ENCODE measurements at places on chromosomes 3 and 15.
A peak's percentile ranks its signal among the peaks of the same experiment; 100 is the strongest.

DNA sequence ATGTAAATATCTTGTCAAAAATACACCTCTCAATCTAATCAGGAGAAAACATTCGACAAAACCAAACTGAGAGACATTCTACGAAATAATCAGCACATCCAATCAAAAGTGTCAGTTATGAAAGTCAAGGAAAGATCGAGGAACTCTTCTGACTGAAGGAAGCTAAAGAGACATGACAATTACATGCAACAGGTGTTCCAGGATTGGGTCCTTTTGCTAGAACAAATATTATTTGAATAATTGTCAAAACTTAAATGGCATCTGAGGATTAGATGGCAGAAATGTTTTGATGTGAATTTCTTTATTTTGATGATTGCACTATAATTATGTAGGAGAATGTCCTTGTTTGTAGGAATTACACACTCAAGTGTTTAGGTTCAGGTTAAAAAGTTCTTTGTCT lies 124.1 kb upstream of the HES1 start:
- no peak for DNase-seq

DNA sequence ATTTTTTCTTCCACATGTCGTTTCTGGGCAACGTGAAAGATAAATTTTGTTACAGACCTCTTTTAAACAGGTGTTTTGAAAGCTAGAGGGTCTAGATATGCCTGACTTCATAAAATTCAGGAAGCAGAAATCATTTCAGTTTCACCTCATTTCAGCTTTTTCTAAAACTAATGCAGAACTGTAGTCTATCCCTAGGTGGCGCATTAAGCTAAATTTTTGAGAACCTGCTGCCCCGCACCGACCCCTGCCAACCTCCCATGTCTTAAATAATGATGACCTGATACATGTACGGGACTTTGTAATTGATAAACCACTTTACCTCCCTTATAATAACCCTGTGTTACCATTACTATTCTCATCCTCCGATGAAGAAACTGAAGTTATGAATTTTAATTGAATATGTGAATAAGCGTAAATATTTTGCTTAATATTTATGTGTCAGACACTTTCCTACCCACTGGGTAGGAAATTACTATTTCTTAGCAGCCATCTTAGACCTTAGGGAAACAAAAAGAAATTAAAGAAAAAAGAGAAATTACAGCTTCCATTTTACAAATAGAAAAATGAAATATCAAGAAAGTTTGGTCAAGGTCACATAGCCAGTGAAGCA lies 78.7 kb upstream of the GCNT3 start:
- DNase-seq = peak; percentile 47

GRCh38 chr3:187403768-187404288 lies 35.6 kb downstream of the RTP4 start:
- no peak for DNase-seq

DNA sequence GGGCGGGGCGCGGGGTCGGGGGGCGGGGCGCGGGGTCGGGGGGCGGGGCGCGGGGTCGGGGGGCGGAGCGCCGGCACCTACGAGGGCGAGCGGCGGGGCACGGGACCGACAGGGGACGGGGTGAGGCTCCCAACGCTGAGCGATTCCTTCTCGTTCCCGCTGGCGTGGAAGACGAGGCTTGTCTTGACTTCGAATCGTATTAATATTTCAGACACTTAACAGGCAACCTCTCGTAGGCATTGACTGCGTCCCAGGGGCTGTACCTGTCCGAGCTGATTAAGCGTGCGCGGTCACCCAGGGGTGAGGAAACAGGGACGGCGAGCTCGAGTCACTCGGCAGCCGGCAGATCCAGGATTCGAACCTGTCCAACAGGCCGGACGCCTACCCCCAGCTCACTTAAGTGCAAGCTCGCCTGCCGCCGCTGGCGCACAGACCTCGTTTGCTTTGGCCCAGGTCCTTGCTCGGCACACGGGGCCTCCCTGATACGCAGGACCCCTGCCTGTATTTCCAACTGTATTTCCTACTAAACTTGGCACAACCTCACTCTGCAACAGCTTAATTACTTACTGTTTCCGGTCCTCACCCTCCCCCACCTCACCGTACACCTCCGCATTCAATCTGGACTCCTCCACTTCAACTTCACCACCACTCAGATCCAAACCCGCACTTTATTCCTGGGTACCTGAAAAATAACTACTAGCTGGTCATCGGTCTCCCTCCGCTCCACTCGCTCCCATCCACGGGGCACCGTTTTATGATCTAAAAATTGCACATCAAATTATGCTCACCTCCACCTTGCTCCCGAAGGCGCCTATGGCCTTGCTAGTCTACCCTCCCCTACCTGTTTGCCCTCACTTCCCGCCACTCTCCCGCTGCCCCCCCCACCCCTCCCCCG lies 722 bp upstream of the ZXDC start:
- peak; percentile 93 for DNase-seq

DNA sequence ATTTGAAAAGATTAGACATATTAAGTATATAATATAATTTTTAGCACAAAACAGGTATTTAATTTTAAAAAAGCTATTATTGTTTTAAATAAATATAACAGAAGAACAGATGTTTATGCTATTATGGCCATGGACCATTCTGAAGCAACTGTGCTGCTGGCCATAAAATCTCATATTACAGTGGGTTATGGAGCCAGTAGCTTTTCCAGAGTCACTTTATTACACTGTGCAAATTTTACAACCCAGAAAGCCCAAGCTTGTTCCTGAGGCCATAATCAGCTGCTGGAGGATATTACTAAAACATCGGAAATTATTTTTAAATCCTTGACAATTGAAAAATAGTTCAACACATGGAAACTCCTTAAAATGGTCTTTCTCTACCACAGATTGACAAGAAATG lies 557.3 kb upstream of the KCNMB2 start:
- DNase-seq = no peak

- no peak for DNase-seq
Measured at GRCh38 chr3:53023072-53023823, 22.6 kb downstream of the SFMBT1 start.

DNA sequence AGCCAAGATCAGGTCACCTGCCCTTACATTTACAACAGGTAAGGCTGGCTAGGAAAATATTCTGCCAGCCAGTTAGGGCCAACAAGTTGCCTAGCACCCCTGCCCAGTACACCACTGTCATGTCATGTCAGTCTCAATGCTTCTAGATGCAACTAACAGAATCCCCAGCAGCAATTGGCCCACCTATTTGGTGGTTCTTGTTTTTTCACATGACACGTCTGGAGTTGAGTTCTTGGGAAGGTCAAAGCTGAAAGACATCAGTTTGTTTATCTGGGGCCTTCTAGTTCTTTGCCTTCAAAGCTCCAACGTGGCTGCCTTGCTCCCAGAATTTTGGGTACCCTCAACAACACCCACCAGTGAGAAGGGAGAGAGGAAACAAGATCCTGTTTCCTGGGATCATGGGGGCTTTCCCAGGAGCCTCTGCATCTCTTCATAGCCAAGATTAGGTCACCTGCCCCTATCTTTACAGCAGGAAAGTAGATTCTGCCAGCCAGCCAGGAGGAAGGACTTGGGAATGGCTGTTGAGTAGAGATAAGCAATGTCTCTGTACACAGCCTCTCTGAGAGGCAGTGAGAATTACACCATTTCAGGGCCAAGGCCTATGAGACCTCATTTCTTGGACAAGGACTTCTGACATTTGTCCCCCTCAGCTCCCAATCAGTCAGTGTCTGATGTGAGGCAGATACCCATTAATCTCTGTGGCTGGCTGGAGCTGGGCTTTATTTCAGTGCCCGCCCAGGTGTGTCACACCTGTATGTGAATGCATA lies 8.6 kb downstream of the GPX1 start:
- no peak for DNase-seq

DNA sequence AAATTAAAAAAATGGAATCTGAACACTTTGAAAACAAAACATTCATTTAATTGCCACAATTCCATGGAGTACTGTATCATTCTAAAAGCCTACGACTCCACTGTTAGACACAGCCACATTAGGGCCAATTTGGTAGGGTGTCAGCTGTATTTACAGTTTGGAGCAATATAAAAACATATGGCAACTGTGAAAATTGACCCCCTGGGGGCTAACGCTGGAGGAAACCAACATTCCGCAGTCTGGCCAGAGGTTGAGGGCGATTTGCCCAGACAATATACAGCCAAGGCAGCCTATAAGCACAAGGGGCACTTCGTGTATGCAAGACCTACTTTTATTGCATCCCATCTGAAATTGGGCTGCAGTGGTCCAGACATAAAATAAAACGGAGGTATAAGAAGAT lies 476.5 kb upstream of the WNT5A start:
- no peak for DNase-seq

GRCh38 chr15:78139578-78139977 lies 8.3 kb upstream of the CIB2 start:
- DNase-seq = no peak

DNA sequence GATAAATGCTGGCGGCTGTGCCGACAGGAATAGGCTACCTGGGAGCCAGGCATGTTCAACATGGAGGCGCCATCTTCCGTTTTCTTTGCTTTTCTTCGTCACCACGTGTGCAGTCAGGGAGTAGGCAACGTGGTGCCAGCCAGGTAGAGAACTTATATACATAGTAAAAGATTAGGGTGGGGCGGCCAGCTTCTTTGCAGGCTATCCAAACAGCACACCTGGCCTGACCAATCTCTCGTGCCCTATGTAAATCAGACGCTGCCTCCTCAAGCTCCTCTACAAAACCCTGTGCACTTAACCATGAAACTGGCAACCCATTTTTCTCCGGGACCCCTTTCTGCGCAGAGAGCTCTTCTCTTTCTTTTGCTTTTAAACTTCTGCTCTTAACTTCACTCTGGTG lies 28.6 kb upstream of the OR5K4 start:
- no peak for DNase-seq

DNA sequence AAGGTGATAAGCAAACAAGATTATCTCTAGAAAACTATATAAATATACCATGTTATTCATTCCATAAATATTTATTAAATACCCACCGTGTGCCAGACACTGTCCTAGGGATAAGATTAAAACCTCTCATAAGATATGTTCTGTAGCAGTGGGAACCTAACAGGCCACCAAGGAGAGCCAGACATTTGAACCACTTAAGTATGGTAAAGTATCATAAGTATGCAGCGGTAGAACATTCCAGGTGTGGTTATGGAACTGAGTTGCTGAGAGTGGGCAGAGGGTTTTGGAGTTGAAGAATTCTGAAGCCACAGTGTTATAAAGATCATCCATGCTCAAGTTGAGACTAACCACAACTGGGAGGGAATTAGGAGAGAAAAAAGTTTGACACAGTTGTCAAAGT lies 14.7 kb downstream of the FILIP1L start:
- no peak for DNase-seq

- no peak for DNase-seq
Measured at GRCh38 chr3:196280689-196281440, 6.7 kb downstream of the PCYT1A start.

GRCh38 chr3:24538891-24539290 lies 44.2 kb upstream of the THRB start:
- DNase-seq = no peak

DNA sequence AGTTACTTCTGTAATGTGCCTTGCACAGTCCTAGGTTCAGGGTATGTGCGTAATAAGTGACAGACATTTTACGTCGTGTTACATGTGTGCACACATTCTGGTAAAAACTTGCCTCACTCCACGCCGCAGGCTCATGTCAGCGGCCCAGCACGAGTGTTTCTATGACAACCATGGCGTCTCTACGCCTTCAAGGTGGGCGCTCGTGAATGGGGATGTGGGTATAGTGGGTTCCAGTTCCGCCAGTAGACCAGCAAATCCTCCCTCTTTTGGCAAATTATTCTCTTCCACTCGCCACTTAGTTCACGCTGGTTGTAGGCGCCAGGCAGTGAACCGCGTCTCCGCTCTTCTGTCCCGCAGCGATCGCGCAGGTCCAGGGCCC lies 40.3 kb downstream of the CHST14 start:
- DNase-seq = no peak

- DNase-seq = no peak
Measured at GRCh38 chr15:51799282-51800252, 29.9 kb upstream of the TMOD3 start.

DNA sequence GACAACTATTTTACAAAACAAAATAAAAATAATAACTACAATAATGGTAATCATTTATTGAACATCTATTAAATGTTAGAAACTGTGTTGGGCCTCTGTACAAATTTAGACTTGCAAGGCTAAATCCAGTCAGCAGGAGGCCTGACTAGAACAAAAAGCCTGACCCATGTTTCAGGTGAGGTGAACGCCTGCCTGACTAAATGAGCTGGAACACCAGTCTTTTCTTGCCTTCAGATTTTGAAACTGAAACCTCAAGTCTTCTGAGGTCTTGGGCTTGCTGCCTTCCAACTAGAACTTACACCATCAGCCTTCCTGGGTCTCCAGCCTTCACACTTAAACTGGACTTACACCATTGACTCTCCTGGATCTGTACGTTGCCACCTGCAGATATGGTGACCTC lies 706.9 kb downstream of the TBL1XR1 start:
- no peak for DNase-seq

DNA sequence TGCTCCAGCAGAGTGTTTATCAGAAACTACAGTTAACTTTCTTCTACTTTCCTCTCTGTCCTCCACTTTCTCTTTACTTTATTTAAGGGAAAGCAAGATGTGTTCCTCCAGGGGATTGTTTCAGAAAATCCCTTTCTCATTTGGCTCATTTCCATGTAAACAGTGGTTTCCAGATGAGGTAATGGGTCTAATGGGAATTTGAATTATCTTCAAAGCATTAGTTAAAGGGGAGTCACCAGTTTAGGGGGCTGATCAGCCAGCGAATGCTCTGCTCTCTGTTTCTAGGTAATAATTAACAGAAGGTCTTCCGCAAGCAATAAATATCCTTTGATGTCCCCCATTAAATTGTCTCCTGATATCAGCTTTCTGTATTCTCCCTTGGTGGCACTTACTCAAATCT lies 30.4 kb upstream of the ZNF639 start:
- DNase-seq = no peak

DNA sequence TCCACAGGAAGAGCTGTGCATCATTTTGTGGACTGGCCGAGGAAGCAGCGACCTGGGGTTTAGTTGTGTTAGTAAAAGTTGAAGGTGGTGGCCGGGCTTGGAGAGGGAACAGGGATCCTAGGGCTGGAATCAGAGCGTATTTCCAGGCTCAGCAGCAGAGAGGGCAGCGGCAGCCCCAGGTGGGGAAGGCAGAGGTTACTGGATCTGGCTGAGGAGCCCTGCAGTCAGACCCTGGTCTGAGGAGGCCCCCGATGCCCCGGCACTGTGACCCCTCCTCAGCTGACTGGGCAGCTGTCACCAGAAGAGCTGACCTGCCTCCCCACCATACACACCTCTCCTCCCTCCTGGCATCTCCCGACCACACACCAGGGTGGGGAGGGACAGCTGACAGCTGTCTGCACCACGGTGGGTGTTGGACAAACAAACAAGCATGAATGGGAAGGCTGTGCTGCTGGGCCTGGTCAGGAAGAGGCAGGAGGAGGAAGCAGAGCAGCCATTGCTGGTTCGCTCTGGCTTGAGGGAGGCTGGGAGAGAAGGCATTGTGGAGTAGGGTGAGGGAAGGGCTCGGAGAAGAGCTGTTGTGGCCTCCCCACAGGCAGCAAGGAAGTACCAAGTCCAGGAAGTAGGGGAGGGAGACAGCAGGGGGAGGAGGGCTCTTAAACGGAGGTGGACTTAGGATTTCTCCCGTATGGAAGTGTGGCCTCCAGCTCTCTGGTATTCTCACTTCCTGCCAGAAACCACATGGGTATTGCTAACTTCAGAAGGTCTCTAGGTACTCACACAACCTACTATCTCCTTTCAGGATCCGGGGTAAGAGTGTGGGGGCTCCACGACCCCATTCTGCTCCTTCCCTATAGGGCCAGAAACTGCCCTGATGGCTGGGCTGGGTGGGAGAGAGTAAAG lies 49.5 kb upstream of the HACD2 start:
- DNase-seq = no peak

GRCh38 chr3:77191014-77191413 lies 151.1 kb downstream of the ROBO2 start:
- DNase-seq = no peak

GRCh38 chr3:58899159-58899952 lies 150.5 kb downstream of the CFAP20DC start:
- peak; percentile 10 for DNase-seq

Measured in iPS-NIHi11 (cell line).